Osteocyte (in vitro differentiated cells): ENCODE measurements at places on chromosomes 5 and 9.

DNA sequence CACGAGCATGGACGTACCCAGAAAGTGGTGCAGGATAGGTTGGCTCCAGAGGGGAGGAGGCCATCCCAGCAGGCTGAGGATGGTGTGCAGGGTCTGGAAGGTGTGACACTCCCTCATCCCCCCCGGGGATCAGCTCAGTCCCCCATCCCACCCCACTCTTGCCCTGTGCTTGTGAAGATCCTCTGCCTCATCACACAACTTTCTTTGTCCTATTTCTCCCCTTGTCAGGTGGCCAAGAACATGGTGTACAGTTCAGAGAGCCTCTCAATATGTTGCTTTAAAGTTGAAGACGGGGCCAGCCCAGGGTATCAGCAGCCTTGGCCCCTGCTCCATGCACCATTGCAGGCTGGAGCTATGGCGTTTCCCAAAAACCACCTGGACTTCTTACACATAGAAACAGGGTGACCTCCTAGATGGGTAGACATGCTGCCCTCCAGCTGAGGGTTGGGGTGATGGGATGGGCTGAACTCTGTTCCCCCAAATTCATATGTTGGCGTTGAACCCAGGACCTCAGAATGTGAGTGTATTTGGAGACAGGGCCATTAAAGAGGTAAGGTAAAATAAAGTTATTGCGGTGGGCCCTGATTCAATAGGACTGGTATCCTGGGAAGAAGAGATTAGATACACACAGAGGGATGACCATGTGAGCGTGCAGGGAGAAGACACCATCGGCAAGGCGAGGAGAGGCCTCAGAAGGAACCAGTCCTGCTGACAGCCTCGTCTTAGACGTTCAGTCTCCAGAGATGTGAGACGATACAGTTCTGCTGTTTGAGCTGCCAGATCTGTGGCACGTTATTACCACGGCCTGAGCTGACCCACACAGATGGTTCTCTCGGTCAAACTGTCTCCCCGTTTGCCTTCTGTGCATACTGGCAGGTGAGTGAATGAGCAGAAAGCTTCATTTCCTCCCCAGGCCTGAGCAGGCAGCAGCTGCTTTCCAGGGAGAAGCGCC is 272.5 kb downstream of the GADD45G start:
- H3K4me1 ChIP-seq = peaks cover 18% of the 10 kb centered on the region
- no peaks in the 10 kb centered on the region for H3K27me3 ChIP-seq
- DNase-seq = peak; percentile 56
- no peaks in the 10 kb centered on the region for H3K36me3 ChIP-seq
- H3K4me3 ChIP-seq = no peak overlapping the region
- no peak overlapping the region for H3K27ac ChIP-seq

GRCh38 chr9:14242150-14242805 is 71.7 kb downstream of the NFIB start:
- peaks cover 36% of the 10 kb centered on the region for H3K4me1 ChIP-seq
- H3K27ac ChIP-seq = no peak overlapping the region
- DNase-seq = no peak
- no peaks in the 10 kb centered on the region for H3K27me3 ChIP-seq

GRCh38 chr9:17204611-17205152 is 69.8 kb downstream of the CNTLN start:
- H3K4me1 ChIP-seq = no peaks in the 10 kb centered on the region
- no peak overlapping the region for H3K27ac ChIP-seq
- no peak for DNase-seq
- H3K27me3 ChIP-seq = no peaks in the 10 kb centered on the region
- H3K36me3 ChIP-seq = peaks cover 32% of the 10 kb centered on the region

- no peak overlapping the region for H3K4me3 ChIP-seq
- H3K4me1 ChIP-seq = peaks cover 48% of the 10 kb centered on the region
- H3K27me3 ChIP-seq = no peaks in the 10 kb centered on the region
- peak overlapping the region; percentile 90 for H3K27ac ChIP-seq
- no peak for DNase-seq
Observed at GRCh38 chr5:55438998-55439397, 95.8 kb downstream of the PLPP1 start.

GRCh38 chr9:3058409-3058808 is 214.5 kb upstream of the PUM3 start:
- no peak for DNase-seq
- H3K36me3 ChIP-seq = no peaks in the 10 kb centered on the region
- H3K27me3 ChIP-seq = no peaks in the 10 kb centered on the region
- H3K4me1 ChIP-seq = peaks cover 24% of the 10 kb centered on the region
- no peak overlapping the region for H3K27ac ChIP-seq

- no peak for DNase-seq
- no peaks in the 10 kb centered on the region for H3K27me3 ChIP-seq
- no peak overlapping the region for H3K4me3 ChIP-seq
- H3K36me3 ChIP-seq = no peaks in the 10 kb centered on the region
- H3K27ac ChIP-seq = no peak overlapping the region
- peaks cover 16% of the 10 kb centered on the region for H3K4me1 ChIP-seq
Observed at GRCh38 chr5:56666901-56667300, 148.4 kb upstream of the MAP3K1 start.

- no peak overlapping the region for H3K27ac ChIP-seq
- peaks cover 57% of the 10 kb centered on the region for H3K36me3 ChIP-seq
- H3K27me3 ChIP-seq = no peaks in the 10 kb centered on the region
Observed at GRCh38 chr5:158753354-158753753, 346.4 kb downstream of the EBF1 start.

GRCh38 chr9:27496135-27496504 is 28.0 kb upstream of the IFNK start:
- no peak for DNase-seq
- H3K27me3 ChIP-seq = peaks cover 6% of the 10 kb centered on the region
- H3K27ac ChIP-seq = no peak overlapping the region
- H3K36me3 ChIP-seq = peaks cover 2% of the 10 kb centered on the region

DNA sequence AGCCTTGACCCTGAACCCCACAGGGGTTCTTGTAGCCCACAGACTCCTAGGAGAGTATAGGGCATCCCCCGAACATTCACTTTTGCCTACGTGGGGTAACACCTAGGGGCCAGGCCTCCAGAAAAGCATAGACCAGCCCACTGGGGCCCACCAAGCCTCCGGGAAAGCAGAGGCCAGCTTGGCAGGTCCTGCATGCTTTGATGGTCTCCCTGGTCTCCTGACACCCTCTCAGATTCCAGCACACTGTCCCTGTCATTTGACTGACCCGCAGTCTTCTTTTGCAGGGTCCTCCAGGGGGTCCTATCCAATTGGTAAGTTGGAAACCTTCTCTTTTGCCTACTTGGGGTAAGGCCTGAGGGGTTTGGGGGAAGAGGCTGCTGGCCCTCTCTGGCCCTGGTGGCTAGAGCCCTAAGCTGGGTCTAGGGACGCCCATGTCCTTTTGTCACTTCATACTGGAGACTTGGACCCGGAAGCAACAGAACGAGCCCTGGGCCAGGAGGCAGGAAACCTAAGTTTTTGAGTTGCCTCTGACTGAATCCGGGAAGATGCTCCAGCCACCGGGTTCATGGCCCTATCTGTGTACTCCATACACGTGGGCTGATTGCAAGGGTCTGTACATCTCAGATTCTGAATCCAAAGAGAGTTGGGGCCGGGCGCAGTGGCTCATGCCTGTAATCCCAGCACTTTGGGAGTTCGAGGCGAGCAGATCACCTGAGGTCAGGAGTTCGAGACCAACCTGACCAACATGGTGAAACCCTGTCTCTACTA is 20.9 kb upstream of the ORM1 start:
- no peak overlapping the region for H3K4me3 ChIP-seq
- DNase-seq = peak; percentile 73
- no peaks in the 10 kb centered on the region for H3K4me1 ChIP-seq
- H3K27me3 ChIP-seq = no peaks in the 10 kb centered on the region
- H3K36me3 ChIP-seq = peaks cover 20% of the 10 kb centered on the region
- no peak overlapping the region for H3K27ac ChIP-seq

- H3K27me3 ChIP-seq = peaks cover 18% of the 10 kb centered on the region
- DNase-seq = no peak
- no peak overlapping the region for H3K4me3 ChIP-seq
Observed at GRCh38 chr9:14783358-14783757, 60.8 kb upstream of the CER1 start.

- no peaks in the 10 kb centered on the region for H3K27me3 ChIP-seq
- peak overlapping the region; percentile 92 for H3K27ac ChIP-seq
- H3K4me3 ChIP-seq = peak overlapping the region; percentile 16
- DNase-seq = peak; percentile 46
- peaks cover 41% of the 10 kb centered on the region for H3K4me1 ChIP-seq
Observed at GRCh38 chr9:34190996-34191892, 12.4 kb downstream of the UBAP1 start.

DNA sequence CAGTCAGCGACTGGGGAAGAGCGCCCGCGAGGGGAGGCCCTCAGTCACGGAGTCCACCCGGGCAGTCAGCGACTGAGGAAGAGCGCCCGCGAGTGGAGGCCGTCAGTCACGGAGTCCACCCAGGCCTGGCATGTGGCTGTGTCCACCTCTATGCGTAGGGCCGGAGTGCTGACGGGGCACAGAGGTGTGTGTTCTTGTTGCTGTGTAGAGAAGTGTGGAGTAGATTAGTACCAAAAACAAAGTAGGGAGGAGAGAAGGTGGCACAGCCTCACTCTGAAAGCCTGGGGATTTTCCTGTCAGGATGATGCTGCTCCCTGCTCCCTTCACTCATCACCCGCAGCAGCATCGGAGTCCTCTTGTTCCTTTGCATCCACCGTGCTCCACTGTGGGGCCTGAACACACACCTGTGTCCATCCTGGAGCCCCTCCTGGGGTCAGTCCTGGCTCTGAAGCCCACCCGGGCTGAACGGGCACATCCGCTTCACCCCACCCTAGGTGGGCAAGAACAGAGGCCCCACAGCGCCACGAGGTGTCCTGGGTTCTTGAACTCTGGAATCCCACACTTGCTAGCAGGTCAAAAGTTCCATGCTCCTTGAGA is 37.9 kb downstream of the AHRR start:
- H3K4me1 ChIP-seq = peaks cover 8% of the 10 kb centered on the region
- DNase-seq = peak; percentile 66
- no peak overlapping the region for H3K27ac ChIP-seq
- peaks cover 42% of the 10 kb centered on the region for H3K36me3 ChIP-seq
- H3K4me3 ChIP-seq = no peak overlapping the region
- H3K27me3 ChIP-seq = no peaks in the 10 kb centered on the region

- DNase-seq = no peak
- H3K4me1 ChIP-seq = no peaks in the 10 kb centered on the region
- no peak overlapping the region for H3K27ac ChIP-seq
- H3K4me3 ChIP-seq = no peak overlapping the region
Observed at GRCh38 chr5:131647048-131647769, 12.2 kb upstream of the RAPGEF6 start.

GRCh38 chr5:78753093-78753531 is 104.5 kb upstream of the LHFPL2 start:
- H3K4me1 ChIP-seq = peaks cover 83% of the 10 kb centered on the region
- DNase-seq = peak; percentile 75
- peak overlapping the region; percentile 74 for H3K27ac ChIP-seq

DNA sequence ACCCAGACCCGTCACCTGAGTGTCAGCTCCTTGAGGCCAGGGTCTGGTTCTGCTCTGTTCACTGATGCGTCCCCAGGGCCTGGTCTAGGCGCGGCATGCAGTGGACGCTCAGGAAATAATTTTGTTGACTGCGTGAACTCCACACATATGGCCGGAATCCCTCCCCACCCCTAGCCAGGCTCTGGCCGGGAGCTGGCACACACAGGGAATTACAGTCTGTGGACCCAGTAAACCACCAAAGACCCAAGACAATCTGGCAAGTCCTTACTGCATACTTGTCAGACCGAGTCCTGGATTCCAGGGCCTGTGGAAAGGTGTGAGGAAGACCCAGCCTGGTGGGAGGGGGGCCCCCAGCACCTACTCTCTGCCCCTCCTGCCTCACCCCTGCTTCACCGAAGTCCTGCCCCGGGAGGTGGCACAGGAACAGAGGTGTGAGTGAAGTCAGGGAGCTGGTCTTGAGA is 113.0 kb upstream of the IER5L start:
- H3K4me1 ChIP-seq = peaks cover 4% of the 10 kb centered on the region
- H3K36me3 ChIP-seq = peaks cover 2% of the 10 kb centered on the region
- H3K27me3 ChIP-seq = no peaks in the 10 kb centered on the region

GRCh38 chr5:144711172-144711571 is 540.5 kb downstream of the KCTD16 start:
- no peaks in the 10 kb centered on the region for H3K4me1 ChIP-seq
- H3K27me3 ChIP-seq = no peaks in the 10 kb centered on the region

- H3K4me1 ChIP-seq = peaks cover 11% of the 10 kb centered on the region
- H3K4me3 ChIP-seq = no peak overlapping the region
Observed at GRCh38 chr5:91403438-91403837, 20.3 kb upstream of the ARRDC3 start.

DNA sequence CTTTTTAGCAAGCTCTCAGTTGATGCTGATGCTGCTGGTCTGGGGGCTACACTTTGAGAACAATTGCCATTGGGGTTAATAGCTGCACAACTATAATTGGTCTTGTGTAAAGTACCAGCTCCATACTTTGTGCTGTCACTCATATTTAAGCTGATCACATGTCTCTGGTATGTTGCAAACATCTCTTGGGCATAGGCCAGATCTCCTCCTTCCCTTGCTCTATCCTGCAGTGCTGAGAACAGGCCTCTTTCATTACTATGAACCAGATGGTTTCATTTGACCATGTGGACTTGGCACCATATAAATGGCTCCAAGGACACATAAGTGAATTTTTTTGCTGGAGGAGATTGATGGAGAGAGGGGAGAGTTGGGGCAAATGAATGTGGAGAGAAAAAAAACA is 48.4 kb downstream of the DMRT2 start:
- no peaks in the 10 kb centered on the region for H3K36me3 ChIP-seq
- no peak for DNase-seq
- no peak overlapping the region for H3K27ac ChIP-seq
- no peaks in the 10 kb centered on the region for H3K27me3 ChIP-seq
- no peaks in the 10 kb centered on the region for H3K4me1 ChIP-seq
- no peak overlapping the region for H3K4me3 ChIP-seq

- peaks cover 9% of the 10 kb centered on the region for H3K27me3 ChIP-seq
- no peak for DNase-seq
- no peaks in the 10 kb centered on the region for H3K36me3 ChIP-seq
- H3K27ac ChIP-seq = peak overlapping the region; percentile 69
Observed at GRCh38 chr5:11898-12297, 80.1 kb upstream of the PLEKHG4B start.
